ENCODE measurements at places on chromosomes 1 and 21.

DNA sequence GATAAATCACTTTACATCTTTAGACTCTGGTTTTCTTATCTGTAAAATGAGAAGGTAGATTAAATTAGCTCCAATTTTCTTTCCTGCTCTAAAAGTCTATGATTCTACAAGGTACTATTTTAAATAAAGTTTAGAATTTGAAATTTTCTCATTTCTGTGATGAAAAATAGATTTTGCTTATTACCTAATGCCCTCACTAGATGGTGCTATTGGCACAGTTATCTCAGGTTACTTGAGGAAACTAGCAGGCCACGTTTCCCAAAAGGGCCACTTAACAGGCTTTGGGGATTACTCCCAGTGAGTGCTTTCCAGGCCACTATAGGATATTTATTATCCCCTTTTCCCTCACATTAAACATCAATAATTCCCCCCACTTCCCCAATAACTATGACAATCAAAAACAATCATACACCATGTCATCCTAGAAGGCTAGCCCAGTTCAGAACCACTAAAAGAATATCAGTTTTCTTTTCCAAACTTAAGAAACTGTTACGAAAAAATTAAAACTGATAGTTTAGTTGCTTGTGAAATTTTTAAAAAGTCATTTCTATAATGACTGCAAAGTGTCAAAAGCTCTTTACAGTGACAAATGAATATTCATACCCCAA lies 30.6 kb downstream of the OMA1 start:
- DNase-seq: peak; percentile 54

- DNase-seq: no peak
Measured at GRCh38 chr1:213820362-213821149, 167.2 kb upstream of the PROX1 start.

DNA sequence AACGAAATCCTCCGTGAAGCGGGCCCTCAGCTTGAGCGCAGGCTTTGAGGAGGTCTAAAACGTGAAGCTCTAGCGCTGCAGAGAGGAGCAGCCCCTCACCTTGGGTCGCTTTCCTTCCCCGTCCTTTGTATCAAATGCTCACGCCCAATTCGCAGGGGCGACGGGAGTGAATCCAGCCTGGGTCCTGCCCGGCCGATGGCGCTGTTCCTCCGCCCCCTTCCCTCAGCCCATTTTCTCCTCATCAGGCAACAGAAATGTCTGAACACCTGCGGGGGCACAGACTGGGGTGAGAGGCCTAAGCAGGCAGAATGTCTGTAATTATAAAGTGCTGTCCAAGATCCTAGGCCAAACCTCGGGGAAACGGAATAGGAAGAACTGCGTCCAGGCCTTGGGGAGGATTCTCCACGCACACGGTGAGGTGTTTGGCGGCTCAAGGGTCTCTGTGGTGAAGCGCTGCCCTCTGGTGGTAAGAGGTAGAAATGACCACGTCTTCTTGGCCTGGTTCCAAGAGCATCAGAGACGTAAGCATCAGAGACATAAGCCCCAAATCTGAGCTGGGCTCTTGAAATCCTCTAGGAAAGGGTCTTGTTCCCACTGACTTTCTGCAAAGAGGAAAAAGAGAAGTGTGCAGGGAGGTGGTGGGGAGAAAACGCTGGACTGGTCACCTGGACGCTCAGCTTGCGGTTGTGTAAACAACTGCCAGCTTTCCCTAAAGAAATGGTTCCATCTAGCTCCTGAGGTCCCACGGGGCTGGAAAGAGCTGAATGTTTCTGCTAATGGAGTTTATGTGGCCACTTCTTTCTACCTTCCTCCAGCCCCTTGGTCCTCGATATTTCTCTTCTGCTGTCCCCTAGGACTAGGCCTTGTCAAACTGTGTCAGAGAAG lies 92.1 kb upstream of the CD53 start:
- DNase-seq: no peak

- no peak for DNase-seq
Measured at GRCh38 chr21:34878940-34879339, 170.2 kb downstream of the RUNX1 start.

GRCh38 chr1:3127738-3128137 lies 58.7 kb downstream of the PRDM16 start:
- no peak for DNase-seq

- no peak for DNase-seq
Measured at GRCh38 chr1:41391834-41392527, 30.7 kb downstream of the FOXO6 start.

GRCh38 chr1:157200451-157200850 lies 62.3 kb upstream of the ETV3 start:
- DNase-seq: no peak

- no peak for DNase-seq
Measured at GRCh38 chr21:42261829-42262200, 42.9 kb downstream of the ABCG1 start.

DNA sequence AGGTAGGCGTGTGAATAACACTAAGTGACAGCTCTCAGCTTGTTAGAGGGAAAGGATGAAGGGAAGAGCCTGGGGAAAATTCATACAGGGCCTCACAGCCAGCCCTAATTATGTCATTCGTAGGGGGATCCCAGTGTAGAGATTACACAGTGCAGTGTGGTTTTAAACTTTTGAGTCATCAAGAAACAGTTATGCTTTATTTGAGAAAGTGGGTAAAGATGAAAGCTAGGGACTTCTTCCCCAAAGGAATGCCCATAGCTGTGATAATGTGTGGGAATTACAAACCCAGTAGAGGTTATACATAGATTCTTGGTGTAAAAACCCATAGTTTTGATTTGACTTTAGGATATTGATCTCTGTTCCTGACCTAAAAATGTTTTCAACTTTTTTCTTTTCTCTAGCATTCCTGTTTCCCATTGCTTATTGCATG lies 1.9 kb downstream of the TTF2 start:
- DNase-seq: no peak

- no peak for DNase-seq
Measured at GRCh38 chr1:46503421-46503820, 13.8 kb downstream of the DMBX1 start.

DNA sequence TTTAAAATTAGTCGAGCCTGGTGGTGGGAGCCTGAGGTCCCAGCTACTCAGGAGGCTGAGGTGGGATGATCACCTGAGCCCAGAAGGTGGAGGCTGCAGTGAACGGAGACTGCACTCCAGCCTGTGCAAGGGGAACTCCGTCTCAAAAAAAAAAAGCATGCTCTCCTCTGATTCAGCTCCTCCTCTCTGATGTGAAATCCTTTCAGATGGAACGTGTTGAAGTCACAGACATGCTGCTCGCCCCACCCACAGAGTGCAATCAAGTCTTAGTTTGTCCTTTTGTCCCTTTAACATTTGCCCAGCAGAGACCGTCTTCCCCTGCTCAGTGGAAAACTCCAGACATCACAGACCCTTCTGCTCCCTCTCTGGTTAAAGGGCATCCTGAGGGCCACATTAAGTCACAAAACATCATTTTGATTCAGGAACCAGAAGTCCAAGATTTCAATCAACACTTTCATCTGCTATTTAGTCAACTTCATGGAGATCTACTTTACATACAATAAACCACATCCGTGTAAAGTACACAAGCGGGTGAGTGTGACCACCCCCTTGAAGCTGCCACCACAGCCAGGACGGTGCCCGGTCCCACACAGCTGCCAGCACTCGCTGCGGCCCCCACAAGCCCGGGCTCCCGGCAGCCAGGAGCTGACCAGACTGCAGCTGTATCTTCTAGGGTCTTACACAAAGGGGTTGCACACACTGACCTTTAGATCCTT lies 18.9 kb upstream of the RNF223 start:
- no peak for DNase-seq

Measured in GF-D8 (cell line).